CD4-positive, alpha-beta T cell treated with Interferon alpha-2 for 1 hour (primary cell): ENCODE measurements at places on chromosomes 5 and 9.

DNA sequence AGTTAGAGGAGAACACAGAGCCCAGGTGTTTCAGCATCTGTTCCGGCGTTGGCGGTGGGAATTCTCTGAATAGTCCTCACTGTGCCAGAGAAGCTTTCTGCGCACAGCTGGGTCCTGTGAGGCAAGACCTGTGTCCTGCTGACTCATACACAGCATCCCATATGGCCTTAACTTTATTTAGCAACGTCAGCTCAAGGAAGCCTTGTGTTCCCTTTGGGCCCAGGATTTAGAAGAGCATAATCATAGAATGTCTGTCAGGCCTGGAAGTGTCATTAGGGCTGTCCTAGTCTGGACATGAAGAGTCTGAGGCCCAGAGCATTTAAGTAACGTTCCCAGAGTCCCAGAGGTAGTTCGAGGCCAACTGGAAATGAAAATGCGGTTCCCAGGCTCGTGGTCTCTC is 188.6 kb upstream of the DMRT1 start:
- no peak for DNase-seq

GRCh38 chr9:35903049-35903448 is 3.0 kb upstream of the HRCT1 start:
- peak; percentile 50 for DNase-seq

DNA sequence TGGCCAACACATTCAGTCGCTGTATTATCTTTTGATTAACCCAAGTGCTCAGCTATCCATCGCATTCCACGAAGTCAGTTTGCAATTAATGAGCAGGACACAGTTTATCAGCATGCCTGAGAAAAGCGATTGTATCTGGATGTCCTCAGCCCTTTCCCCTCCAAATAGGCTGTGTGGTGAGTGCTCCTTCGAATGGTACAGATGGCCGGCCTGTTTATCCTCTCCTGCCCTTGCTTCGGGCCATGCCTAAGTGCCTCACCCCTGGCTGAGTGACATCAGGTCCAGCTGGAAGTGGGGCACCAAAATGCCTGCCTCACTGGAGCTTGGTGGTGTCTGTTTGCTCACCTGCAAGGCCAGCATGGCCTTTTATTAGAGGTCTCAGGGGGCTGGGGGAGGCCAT is 317.3 kb downstream of the GADD45G start:
- DNase-seq: no peak

DNA sequence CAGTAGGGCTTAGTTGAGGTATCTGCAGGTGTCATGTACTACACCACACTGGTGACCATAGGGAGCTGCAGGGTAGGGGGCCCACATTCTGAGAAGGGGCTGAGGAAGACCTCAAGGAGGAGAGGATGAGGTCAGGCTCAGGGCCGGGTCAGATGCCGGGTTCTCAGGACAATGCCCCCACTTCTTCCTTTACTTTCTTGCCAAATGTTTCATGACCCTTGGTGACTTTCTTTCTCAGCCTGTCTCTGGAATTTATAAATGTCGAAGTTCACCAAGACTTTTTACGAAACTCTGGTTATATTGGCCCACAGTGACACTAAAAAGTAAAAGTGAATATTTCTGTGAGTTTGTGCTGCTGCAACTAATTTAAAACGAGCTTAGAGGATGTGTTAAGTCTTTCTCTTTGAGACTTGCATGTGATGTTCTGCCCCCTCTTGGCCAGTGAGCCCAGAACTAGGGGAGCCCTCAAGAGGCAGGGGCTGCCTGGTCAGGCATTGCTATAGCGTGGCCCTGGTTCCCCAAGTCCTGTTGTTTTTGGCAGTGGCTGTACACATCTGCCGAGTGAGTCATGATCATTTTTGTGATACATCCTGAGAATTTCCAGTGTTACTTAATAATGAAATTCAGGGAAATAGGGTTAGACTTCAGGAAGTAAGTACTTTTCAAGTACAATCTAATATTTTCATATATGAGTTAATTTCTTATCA is 11.2 kb downstream of the ACO1 start:
- no peak for DNase-seq

DNA sequence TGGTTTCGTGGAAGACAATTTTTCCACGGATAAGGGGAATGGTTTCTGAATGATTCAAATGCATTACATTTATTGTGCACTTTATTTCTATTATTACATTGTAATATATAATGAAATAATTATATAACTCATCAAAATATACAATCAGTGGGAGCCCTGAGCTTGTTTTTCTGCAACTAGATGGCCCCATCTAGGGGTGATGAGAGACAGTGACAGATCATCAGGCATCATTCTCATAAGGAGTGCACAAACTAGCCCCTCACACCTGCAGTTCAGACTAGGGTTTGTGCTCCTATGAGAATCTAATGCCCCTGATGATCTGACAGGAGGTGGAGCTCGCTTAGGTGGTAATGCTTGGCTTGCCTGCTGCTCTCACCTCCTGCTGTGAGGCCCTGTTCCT is 6.4 kb downstream of the ISCA1 start:
- DNase-seq: no peak
